ENCODE measurements at places on chromosomes 3 and 15.
A peak's percentile ranks its signal among the peaks of the same experiment; 100 is the strongest.

- no peak for DNase-seq
These were observed 266.4 kb upstream of the CDIN1 start for GRCh38 chr15:36313021-36313420.

DNA sequence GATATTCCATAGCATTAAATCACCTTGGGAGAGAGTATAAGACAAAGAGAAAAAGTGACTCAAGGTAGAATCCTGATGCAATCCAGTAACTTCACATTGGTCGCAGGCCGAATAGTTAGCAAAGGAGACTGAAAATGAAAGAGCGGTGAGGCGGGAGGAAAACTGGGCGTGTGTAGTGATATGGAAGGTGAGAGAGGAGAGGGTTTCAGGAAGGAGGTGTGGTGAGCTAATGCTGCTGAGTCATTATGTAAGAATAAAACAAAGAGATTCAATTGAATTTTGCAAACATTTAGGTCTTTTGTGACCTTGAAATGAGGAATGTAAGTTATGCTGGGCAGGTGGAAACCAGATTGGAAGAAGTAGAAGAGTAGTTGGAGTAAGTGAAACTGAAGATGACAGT lies 235.3 kb downstream of the C3orf38 start:
- DNase-seq: no peak

DNA sequence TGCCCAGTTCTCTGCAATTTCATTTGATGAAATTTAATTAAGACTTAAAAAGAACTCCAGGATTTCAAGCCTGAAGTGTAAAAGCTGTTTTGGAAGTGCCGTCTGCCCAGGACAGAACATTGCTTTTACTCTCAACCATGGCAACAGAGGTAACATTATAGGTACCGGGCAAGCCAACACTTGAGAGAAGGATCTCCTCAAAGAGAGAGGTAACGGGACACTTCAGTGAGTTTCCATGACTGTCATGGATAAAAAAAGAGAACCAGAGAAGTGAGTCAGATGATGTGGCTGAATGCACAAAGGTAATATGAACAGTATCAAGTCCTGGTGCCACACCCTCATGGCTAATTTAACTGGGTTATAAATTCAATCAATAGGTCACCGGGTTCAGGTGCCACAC lies 130.2 kb upstream of the LMOD3 start:
- no peak for DNase-seq

DNA sequence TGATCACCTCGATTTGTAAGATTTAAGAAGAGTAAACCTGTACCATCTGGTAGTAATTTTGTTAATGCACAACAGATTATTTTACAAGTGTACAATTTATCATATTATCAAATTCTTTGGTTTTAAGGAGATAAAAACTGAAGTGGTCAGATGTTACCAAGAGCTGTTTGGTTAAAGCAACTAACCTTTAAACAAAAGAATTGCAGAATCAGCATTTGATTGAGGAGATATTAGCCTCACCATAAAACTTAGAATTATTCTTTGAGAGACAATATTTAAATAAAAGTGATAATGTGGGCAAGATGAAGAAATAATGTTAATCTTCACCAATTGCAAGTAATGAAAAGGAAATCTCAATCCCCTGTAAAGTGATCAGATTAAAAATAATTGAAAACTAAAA lies 1034.9 kb downstream of the ROBO1 start:
- no peak for DNase-seq

- DNase-seq: no peak
These were observed 110.9 kb downstream of the MYRIP start for GRCh38 chr3:39920271-39920670.

DNA sequence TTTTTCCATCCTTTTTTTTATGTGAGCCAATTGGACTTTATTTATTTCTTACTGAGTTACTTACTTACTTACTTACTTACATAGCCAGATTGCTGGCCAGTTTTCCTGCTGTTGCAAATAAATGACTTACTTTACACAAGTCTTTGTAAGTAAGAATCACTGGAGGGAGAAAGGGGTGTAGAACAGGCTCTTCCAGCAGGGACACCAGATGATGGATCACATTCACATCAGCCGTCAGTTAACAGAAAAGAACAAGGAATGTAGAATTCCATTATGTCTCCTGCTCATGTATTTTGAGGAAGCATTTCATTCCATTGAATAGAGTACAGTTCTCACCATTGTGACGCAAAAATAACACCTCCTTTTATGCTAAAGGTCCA lies 188.6 kb downstream of the FNDC3B start:
- DNase-seq: no peak

- DNase-seq: no peak
These were observed 217.2 kb upstream of the CBLB start for GRCh38 chr3:106086038-106086437.

DNA sequence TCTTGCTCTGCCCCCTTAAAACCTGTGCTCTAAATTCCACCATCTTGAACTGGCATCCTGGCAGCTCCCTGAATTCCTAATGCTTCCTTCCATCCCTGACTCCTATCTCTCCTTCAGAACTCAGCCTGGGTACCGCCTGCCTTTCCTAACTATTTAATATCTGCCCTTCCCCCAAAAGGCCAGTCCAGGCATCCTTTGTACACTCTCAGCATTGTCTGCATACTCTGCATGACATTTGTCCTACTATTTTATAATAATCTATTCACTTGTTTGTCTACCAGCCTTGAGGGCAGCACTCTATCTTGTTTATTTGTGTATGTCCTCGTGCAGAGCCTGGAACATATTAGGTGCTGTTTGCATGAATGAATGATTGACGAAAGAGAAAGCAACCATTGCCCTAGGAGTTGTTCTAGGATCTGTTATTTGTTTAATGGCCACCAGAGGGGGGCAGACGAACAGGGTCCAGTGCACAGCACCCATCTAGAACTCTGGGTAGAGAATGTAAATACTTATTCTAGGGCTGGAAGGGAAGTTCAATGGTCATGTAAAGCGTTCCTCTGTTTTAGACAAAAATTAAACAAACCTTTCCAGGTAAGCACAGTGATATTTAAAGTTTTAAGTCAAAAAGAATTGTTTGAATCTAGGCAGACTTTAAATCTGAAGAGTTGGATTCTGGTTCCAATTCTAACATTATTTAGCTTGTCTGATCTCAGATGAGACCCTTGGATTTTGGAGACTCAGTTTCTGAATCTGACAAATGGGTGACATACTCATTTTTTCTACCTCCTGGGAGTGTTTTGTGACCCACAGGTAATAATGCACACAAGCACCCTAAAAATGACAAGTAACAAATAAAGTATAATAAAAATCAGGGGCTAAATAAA lies 125.8 kb upstream of the GALNT15 start:
- DNase-seq: peak; percentile 24

DNA sequence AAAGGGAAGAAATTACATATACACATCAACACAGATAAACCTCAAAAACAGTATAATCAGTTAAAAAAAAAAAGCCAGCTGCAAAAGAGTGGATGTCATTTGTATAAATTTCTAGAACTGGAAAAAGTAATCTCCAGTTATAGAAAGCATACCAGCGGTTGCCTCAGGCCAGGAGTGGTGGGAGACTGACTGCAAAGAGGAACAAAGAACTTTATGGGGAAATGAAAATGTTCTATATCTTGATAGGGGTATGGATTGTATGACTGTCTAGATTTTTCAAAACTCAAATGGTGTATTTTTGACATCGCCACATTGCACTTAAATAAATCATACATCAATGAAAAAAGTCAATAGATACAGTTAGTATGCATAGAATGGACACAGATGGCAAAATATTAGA lies 241.6 kb downstream of the SCAPER start:
- no peak for DNase-seq

DNA sequence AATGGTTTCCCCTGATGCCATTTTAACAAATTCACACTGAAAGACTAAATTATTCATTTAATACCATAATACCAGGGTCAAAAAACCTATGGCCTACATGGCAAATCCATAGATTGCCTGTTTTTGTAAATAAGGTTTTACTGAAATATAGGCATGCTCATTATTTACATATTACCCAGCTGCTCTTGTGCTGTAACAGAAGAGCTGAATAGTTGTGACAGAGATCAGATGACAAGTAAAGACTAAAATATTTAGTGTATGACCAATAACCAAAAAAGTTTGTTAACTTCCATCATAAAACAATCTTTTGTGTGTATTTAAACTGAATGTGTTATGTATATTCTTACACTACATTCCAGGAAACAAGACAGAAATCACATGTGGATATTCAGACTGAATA lies 60.2 kb downstream of the DENND4A start:
- DNase-seq: no peak

- DNase-seq: no peak
These were observed 21.1 kb downstream of the ATRIP start for GRCh38 chr3:48467473-48468267.

DNA sequence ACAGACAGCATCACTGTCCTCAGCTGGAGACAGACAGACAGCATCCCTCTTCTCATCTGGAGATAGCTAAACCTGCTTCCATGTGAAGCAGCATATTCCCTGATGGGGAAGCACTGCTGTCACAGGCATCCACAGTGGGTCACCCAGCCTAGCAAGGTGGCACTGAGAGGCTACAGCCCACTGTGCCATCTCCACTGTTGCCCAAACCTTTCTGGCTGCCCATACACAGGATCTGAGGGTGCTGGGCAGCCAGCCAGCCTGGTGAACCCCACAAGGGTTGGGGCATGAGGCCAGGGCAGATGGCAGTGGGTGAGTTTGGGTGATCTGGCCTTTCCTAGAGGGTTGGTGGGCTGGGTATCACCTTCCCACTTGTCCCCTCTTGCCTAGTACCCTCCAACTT lies 11.7 kb downstream of the CHST13 start:
- DNase-seq: no peak

DNA sequence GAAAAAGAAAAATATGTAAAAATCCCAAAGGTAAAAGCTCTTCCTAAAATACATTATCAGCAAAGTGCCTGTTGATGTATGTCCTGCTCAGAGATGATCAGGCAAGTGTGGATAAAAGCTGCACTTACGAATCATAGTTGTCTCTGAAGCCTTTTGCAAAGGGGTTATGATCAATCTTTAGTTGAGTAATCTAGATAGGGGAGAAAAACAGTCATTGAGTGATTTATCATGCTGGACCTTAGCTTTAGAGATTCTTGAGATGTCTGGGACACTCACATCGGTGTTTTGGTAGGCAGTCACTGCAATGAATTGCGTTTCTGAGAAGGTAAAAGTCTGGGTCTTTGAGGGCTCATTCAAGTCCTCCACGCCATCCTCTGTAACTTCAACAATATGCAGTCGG lies 3.7 kb downstream of the EOMES start:
- DNase-seq: no peak

DNA sequence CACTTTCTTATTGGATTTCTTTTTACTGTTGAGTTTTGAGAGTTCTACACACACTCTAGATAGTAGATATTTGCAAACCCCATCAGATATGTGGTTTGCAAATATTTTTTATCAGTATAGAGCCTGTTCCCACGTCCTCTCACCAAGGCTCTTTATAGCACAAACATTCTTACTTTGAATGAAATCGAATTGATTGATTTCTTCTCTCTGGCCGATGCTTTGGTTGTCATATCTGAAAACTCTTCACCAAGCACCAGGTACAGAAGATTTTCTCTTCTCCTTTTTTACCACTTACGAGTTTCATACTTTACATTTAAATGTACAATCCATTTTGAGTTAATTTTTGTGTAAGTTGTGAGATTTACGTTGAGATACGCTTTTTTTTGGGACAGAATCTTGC lies 163.4 kb downstream of the PTPRG start:
- DNase-seq: no peak

DNA sequence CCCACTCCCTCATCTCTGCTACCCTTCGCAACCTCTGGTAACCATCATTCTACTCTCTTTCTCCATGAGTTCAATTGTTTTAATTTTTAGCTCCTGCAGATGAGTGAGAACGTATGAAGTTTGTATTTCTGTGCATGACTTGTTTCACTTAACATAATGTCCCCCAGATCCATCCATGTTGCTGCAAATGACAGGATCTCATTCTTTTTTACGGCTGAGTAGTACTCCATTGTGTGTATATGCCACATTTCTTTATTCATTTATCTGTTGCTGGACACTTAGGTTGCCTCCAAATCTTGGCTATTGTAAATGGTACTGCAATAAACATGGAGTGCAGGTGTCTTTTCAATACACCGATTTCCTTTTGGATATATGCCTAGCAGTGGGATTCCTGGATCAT lies 12.1 kb downstream of the GALK2 start:
- DNase-seq: no peak

DNA sequence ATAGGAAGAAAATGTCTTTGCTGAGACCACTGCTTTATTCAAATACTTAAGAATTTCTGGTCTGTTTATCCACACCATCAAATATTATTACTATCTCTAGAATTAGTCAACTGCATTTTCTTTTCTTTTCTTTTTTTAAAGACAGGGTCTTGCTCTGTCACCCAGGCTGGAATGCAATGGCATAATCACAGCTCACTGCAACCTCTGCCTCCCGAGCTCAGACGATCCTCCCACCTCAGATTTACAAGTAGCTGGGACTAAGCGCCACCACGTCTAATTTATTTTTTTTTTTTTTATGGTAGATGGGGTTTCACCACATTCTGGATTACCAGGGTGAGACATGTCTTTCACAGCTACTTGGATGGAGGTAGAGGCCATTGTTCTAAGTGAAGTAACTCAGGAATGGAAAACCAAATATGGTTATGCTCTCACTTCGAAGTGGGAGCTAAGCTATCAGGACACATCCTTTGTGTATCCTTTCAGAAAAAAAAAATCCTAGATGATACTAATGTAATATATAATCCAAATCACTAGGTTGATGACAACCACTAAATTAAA lies 52.8 kb downstream of the STAG1 start:
- no peak for DNase-seq

- DNase-seq: no peak
These were observed 375.1 kb downstream of the FOXP1 start for GRCh38 chr3:71208211-71209095.

GRCh38 chr15:60052796-60053195 lies 48.7 kb downstream of the FOXB1 start:
- DNase-seq: no peak

- no peak for DNase-seq
These were observed 115.3 kb downstream of the MEGF11 start for GRCh38 chr15:66138096-66138783.

GRCh38 chr15:87628311-87628710 lies 628.2 kb downstream of the NTRK3 start:
- no peak for DNase-seq

DNA sequence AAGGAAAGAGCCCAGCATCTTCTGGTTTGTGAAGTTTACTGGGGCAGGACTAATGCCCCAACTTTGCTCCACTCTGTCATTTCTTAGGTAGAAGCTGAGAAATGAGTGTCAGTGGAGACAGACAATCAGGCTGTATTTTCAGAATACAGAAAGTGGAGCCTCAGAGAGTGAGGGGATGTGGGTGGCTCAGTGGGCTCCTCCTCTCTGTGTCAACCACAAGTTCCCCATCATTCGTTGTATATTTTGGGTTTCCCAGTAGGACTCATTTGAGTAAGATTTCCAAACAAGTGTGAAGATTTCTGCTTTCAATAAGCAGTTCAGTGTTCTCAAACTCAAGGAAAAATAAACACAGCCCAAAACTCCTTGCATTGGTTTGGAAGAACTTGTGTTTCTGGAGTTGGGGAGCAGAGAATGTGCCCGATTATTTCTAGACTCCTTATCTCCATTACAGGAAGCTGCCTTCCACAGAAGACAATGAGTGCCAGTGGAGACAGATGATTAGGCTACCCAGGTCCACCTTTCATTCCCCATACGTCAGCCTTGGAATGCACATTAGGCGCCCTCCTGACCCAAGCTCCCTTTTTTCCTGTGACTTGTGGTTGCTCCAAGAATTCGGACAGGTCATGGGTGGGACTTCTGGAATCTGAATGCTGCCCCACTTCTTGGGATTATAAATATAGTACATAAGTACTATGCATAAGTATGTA lies 792.1 kb upstream of the LMCD1 start:
- DNase-seq: no peak
